ENCODE measurements at places on chromosomes 11 and 22.
A peak's percentile ranks its signal among the peaks of the same experiment; 100 is the strongest.

GRCh38 chr11:13423372-13423771, 39.6 kb downstream of the BTBD10 start:
- DNase-seq: no peak

GRCh38 chr22:23841292-23841691, 2.5 kb upstream of the DERL3 start:
- no peak for DNase-seq

- peak; percentile 2 for DNase-seq
These were observed 79.8 kb upstream of the NCAM1 start for GRCh38 chr11:112881461-112881860.

- no peak for DNase-seq
These were observed 93.4 kb upstream of the BIRC3 start for GRCh38 chr11:102223859-102224258.

GRCh38 chr11:134487696-134488095, 75.7 kb upstream of the B3GAT1 start:
- DNase-seq: no peak

GRCh38 chr11:76627606-76628005, 42.9 kb downstream of the LRRC32 start:
- no peak for DNase-seq

DNA sequence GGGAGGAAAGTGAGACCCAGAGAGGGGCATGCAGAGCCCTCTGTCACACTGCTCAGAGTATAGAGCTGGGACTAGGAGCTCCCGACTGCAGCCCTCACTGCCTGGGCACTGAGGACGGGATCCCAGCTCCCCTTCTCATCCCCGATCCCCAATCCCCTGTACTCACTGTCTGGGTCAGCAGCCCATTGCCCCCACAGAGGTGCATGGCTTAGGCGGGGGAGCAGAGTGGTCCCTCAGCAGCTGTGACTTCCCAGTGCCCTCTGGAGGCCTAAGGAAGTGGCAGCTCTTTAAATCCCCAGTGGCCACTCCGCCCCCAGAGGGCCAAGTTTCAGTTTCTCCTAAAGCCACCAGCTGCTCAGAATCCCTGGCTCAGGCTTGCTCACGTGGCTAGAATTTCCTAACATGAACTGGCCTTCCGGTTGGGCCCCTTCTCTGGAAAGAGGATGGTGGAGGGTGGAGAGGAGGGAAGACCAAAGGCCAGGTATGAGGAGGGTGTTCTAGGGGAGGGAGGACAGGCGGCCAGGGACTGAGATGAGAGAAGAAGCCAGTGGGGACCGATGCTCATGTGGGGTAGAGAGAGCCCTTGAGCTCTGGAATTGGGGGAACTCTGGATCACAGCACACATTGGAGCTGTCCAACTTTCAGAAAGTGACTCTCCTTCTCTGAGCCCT, at the start of gene BATF2:
BATF2 (minus strand) TSS at position 262 of the 671 bp plus-strand sequence; CDS start at position 205, 57 bp downstream.
- no peak for DNase-seq

GRCh38 chr22:32255726-32256125, 579 bp upstream of the SLC5A4 start:
- no peak for DNase-seq

DNA sequence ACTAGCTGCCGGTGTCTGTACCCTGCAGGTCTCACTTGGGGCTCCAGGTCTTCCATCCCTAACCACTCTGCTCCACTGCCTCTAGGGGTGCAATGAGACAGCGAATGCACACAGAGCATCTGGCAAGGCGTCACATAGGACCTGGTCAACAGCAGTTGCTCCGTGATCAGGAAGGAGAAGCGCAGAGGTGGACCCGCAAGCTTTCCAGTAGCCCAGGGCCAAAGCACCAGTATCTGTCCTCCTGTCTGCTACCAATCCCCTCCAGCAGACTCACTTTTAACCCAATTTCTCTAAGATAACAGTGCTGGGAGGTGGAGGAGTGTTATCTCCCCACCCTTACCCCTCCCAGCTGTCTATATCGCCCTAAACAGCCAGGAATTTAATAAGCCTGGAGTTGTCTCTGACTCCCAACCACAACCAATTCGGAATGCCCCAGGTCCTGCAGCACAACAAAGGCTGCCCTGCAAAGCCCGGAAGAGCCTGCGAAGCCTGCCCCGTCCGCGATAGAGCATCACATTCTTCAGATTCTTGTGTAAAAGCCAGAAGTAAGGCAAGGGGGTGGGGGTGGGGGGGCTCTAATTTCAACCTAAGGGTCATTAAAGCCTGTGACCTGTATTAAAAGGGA, 19.3 kb downstream of the MYH9 start:
- DNase-seq: no peak

DNA sequence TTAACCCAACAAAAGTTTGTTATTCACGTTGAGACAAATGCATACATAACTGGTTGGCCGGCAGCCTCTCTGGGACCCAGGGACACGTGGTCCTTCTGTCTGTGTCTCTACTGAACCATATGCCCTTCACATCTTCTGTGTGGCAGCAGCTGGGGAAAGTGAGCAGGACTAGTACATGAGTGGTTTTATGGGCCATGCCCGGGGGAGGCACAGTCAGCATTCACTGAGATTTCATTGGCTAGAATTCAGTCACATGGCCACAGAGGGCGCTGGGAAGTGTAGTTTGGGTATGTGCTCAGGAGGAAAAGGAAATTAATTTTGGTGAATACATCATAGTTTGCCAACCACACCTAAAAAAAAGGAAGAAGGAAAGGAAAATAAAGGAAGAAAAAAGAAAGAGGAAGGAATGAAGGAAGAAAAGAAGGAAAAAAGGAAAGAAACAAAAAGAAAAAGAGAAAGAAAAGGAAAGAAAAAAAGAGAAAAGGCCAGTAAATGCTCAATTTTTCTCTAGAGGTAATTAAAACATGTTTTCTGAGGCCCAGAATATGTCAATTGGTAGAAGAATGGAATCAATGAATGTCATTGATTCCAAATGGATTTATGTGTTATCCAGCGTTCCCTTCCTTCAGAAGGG, 55.9 kb upstream of the KIRREL3 start:
- no peak for DNase-seq

- DNase-seq: no peak
These were observed 109.5 kb downstream of the SNX19 start for GRCh38 chr11:130806746-130807145.

- no peak for DNase-seq
These were observed 191.5 kb downstream of the CEP164 start for GRCh38 chr11:117519170-117519569.

- DNase-seq: no peak
These were observed 50.5 kb downstream of the SCUBE1 start for GRCh38 chr22:43292630-43293018.

DNA sequence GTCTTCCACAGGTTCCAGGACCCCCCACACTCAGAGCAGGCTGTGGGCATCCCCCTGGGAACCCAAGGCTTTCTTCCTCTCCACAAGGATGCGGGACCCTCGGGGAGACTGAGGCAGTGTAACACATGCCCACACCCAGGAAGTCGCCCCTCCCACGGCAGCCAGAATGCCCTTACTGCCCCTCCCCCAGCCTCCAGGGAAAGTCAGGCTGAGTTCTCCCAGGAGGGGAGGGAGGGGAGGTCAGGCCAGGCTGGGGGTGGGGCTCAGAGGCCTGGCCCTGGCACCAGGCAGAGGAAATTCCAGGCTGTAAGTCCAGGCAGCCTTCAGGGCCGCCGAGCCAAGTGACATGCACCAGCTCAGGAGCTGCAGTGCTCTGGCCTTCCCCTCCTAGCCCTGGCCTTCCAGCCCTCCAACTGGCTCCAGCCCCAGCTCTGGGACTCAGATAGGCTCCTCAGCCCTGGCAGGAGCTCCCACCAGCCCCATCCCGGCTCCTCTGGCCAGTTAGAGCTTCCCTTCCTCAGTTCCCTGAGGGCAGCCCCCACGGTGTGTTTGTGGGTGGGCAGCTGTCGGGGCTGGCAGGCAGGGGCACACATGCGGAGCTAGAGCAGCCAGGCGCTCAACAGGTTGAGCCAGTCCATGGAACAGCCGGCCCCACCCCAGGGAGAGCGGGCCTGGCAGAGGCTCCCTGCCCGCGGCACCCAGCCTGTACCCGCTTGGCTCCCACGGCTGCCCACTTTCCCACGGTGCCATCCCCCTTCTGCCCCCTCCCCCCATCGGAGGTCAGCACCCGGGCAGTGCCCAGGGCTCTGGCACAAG, 3.6 kb downstream of the BCL9L start:
- no peak for DNase-seq

- no peak for DNase-seq
These were observed 61.0 kb downstream of the TNRC6B start for GRCh38 chr22:40238425-40239344.

DNA sequence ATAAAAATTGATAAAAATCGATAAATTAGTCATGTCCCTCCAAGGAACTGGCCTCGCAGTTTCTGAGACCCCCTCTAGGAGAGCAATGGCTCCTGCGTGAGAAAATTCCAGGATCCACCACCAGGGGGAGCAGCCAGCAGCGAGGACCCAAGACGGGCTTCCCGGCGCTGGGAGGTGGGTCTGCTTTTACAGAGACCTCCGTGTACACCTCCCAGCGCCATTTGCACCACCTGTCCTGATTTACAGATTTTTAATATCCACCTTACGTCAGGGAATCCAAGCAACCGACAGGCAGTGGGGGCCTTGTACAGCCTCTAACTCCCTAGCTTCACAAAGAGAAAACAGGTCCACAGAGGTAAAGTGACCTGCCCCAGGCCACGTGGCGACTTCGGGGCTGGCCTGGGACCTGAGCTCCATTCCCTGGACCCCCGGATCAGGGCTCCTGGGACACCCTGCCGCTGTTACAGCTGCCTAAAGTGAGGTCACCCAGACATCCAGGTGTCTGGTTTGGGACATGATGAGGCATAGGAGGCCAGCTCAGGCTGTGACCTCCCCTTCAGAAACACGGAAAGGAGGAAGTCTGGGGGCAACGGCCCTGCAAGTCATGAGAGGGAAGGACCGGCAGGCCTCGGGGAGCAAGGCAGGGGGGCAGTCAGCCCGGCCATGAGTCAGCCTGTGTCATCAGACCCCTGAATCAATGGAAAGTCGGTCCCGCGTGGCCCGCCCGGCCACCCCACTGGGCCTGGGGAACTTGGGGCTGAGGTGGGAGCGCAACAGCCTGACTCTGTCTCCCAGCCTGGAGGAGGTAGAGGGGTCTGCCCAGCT, 3.5 kb downstream of the OSM start:
- no peak for DNase-seq
